ENCODE measurements at places on chromosomes 11 and 22.
A peak's percentile ranks its signal among the peaks of the same experiment; 100 is the strongest.

DNA sequence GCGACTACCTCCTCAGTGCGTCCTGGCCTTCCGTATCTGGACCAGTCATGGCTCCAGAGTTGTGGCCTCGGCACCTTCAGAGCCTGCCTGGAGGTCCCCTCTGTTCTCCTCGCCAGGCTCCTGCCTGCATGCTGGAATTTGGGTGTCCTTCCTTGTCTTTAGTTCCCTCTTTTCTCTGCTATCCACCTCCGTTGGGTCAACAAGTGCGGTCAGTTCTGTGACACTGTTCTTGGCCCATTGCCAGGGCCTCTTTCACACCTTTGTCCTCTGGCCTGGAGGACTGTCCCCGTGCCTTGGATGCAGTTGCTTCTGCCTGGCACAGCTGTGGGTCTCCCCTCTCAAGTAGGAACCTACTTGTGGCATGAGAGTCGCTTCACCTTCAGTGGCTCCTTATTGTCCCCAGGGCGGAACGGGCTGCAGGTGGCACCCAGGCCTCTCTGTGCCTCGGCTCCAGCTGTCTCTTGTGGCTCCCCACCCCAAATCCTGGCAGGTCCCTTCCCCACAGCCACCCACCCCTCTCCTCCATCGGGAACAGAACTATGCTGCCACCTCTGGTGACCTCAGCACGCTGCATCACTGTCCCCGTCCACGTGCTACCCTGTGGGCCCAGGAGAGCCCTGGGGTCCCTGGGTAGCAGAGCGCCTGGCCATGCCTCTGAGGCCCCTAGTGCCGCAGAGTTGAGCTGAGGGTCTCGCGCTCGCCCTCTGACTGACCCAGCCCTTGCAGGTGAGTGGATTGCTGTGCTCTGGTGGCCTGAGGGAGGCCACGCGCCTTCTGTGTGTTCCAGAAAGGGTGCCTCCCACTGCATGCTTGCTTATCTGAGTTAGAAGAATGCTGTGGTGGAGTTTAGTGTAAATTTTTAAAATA, 4.7 kb downstream of the DGCR8 start:
- DNase-seq, result no peak

DNA sequence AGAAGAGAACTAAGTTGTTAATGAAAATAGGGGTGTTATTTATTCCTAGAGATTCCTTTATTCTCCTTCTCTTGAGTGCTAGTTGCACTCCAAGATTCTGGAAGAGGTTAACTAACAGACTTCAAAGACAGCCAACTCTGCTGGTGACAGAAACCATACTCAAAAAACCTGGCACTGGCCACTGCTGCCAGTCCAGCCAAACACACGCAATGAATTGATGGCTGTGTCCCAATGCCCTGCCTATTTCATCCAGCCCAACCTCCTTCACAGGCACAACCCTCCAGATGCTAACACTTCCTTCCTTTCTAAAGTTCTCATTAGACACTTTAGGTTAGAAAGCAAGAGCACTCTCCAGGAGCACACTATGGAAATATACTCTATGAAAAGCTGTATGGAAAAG, 150.8 kb upstream of the C11orf58 start:
- DNase-seq, result no peak

DNA sequence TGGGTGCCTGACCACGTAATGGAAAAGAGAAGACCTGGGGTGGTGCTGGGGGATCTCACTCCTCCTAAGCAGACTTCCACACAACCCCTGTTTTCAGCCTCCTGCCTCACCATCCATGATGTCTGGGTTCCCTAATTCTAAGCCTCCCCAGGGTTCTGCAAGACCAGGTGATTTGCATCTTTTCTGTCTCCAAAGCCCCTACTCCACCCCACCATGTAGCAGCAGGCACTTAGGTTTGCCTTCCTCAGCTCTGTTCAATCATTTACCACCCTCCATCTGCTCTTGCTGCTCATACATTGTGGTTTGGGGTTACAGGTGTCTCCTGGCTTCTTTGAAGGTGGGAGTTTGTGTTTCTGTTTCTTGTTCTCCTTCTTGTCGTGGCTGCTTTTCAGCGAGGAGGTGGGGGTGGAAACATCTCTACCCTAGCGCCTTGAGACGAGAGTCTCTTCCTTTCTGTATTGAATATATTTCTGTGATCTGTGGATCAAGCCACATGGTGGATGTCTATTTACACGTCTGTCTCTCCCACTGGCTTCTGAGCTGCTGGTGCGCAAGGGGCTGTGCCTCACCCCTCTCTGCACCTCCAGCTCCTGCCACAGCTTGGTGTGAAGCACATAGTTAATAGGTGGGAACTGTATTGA, 6.6 kb upstream of the SSTR3 start:
- no peak for DNase-seq

DNA sequence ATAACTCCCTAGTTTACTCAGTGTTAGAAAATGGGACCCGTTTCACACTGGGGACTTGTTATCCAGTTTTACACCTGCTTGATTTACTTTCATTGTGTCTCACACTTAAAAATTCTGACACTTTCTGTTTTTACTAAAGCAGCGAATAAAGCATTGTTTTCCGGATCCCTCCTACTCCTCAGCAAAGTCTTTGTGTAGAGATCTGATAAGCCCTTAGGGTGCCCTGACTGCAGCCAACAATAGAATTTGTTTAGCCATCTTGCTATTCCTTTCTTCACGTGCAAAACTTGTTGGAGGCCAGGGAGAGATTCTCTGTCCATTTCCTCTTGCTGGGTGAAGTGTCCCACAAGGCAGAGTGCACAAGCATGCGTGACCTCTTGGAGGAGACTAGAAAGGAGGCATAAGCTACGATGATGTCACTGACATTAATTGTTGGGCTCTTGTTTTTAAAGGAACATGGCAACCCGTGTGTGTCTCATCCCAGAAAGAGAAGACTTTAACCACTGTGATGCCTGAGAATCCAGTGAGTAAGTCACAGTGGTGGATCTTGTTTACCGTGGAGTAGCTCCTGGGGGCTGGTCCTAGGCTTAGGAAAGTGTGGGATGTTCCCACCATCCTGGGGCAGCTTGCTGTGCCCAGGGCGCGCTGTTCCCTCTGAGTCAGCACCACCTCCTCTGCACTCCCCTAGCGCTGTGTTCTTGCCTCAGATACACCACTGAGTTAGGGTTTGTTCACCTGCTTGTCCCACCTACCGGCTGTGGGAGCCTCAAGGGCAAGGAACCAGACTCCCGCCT, 27.7 kb downstream of the MICAL2 start:
- no peak for DNase-seq

GRCh38 chr22:41469218-41469851, 418 bp downstream of the ACO2 start:
- DNase-seq, result no peak

- no peak for DNase-seq
These were observed 2.9 kb downstream of the DGCR6L start for GRCh38 chr22:20316844-20317401.

GRCh38 chr11:72433455-72434036, 785 bp downstream of the CLPB start:
- DNase-seq, result no peak

DNA sequence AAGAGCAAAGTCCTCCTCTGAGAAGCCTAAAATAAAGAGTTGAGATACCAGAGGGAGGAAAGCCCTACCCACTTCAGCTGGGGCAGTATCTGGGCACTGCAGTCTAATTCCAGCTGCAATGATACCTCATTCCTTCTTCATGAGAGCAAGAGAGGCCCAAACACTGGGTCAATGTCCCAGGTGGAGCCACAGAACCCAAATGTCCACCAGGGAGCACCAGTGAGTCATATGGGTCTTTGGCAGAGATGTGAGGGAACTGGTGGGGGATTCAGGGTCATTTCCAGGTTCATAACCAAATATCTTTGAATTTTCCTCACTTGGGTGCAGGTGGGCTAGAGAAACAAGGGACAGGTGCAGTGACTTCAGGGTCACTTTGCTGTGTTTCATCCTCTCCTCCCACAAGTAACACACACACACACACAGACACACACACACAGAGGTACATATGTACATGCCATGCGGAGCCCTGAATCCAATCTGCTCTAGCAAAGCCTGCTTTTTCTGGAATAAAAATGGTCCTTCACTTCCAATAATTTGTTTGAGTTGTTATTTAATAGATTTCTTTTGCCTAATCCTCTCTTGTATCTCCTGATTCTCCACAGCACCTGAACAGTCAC, 585.4 kb downstream of the SOX6 start:
- no peak for DNase-seq

DNA sequence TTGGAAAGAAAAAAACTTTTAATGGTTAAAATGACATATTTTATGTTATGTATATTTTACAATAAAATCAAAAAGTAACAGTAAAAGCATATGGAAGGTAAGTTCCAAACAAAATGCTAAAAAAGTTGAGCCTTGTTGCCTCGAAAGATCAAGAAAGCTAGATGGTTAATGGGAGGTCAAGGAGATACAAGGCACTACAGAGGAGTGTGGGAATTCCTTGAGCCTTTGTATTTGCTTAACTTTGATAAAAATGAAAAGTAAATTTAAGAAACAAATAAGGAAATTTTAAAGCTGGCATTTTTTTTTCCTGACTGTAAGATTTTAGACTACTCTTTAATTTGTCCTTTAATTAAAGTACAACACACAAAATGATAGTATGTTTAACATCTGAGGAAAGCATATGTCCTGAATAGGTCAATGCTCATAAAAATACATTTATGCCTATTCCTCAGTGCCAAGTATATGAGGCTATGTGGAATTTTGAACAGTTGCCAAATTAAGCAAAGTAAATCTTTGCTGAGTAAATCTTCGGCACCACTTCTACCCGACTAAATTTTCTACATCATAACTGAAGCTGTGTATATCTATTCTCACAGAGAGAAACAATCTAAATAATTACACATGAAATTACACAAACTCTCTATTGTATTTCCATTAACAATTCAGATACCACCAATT, 108.8 kb downstream of the TTC28 start:
- no peak for DNase-seq

DNA sequence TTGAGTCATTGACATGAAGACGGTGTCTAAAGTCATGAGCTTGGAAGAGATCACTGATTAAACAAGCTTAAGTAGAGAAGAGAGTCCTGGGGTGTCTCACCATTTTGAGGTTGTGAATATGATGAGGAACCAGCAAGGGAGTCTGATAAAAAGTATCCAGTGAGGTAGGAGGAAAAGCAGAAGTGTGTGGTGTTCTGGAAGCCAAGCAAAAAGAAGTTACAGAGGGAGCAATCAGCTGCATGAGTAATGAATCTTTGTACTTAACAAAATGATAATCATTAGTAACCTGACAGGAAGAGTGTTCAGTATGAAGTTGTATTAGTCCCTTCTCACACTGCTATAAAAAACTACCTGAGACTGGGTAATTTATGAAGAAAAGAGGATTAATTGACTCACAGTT, 131.3 kb downstream of the C11orf87 start:
- no peak for DNase-seq

- DNase-seq, result no peak
These were observed 10.4 kb downstream of the TMPRSS6 start for GRCh38 chr22:37098976-37099591.

DNA sequence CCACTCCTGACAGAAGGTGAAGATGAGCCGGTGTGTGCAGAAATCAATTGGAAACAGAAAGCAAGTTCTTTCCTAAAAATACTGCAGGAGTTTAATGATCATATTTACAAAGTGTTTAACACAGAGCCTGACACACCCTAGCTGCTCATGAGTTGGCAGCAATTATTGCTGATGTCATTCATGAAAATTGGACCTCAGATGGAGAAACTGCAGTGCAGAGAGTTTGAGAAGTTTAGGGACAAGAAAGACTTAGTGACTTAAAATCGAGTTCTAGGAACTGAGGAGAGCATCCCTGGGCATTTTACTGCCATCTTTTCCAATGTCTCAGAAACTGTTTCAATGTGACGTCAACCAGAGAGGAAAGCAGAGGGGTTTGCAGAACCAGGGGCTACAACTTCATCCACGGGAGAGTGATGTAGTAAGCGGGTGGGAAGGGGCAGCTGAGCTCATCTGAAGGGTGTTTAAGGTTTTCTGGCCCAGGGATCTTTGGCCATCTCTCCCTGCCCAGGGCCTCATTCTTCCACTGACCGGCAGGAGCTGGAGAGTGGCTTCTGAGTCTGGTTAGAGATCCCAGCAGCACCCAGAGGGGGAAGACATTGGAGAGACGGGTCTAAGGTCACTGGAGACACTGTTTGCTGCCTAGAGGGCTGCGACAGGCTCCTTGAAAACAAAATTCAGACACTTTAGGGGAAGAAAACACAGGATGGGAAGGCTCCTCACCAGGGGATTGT, 21.1 kb upstream of the IGLL5 start:
- no peak for DNase-seq

GRCh38 chr11:13782390-13783075, 114.1 kb downstream of the FAR1 start:
- no peak for DNase-seq

- no peak for DNase-seq
These were observed 10.2 kb upstream of the DDB2 start for GRCh38 chr11:47204637-47204989.

DNA sequence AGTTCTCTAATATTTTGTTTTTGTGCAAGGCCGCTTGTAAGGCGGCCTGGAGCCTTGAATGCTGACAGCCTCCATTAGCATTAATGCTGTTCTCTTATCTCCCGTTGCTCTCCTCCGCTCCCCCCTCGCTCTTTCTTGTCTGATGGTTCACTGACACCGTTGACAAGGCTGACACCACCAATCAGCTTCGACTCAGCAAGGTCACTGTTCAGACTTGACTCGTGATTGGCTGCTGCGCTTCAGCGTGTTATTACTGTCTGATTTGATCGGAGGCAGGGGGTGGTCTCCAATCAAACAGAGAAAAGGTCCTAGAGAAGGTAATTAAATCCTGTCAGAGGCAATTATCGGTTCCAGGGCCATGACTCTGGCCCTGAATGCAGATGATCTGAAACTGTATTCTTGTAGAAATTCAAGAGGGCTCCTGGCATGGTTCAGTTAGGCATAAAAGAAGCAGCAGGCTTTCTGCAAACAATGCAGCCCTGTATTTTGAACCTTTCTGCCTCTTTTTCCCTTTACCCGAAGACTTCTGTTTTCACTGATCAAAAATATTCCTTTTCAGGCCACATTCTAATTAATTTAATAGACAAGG, 49.3 kb upstream of the MPPED2 start:
- peak; percentile 55 for DNase-seq

DNA sequence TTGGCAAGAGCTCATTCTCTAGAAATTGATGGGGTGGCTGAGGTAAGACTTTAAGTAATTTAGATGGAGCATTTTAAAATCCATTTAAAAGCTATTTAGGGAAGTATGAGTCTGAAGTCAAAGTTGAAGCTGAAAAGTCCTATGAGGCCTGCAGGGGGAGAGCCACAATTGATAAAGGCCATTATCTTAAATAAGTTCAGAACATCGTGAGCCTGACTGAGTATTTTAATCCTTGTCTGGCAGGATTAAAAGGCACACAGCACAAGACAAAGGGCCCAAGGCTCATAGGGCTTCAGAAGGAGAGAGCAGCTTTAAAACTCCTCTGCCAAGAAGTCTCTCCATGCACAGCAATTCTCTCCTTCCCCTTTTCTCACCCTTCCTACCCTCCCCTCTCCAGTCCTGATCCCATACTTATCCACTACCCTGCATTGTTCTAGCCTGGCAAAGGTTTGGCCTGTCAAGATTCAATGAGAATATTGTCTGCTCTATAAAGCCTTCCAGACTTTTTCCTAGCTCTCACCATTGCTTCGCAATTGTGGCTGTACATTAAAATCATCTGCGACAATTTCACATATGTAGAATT, 1312.9 kb downstream of the FAM181B start:
- DNase-seq, result no peak
